ENCODE measurements at places on chromosomes 4 and X.

DNA sequence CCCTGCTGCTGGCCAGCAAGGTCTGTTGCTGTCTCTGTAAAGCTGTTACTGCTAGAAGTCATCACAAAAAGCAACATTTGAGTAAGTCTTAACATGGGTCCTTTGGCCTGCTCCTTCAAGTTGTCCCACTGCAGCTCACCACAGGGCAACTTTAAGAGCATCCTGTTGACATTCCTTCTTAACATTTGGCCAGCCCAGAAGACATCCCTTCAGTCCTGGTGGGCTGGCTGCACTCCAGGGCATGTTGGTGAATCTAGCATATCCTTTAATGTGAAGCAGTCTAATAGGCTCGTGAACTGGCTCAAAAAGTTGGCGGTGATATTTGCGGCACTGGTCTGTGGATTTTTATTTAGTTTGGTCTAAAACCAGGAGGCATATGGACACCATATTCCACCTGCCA, 92.2 kb upstream of the MAML3 start:
- no peak for DNase-seq

DNA sequence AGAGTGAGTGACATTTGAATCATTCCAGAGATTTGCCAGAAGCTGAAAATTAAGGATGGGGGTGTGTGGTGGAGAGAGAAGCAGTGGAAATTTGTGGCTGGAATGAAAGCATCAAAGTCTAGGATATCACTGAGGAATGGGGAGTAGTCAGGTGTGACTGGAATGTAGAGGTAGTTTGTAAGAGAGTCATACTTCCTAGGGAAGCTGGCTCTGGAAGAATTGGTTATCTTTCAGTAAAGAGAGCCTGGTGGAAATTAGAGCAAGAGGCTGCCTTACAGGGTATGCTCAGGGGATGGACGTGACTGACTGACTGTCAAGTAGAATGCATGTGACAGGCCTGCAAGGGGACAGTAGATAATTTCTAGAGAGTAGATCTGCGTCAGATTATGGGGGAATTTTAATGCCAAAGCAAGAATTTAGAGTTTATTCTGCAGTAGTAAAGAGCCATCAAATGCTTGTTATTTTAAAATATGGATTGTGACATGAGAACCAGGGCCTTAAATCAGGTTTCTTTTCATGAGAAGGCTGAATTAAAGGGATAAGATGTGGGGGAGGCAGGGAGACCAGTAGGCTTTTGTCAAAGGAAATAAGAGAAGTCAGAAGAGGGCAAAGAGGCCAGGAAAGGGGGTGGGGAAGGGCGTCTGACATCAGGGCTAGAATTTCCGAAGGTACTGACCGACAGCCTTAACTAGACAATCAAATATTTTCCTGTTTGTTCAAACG, 109.9 kb downstream of the AFF1 start:
- no peak for DNase-seq

DNA sequence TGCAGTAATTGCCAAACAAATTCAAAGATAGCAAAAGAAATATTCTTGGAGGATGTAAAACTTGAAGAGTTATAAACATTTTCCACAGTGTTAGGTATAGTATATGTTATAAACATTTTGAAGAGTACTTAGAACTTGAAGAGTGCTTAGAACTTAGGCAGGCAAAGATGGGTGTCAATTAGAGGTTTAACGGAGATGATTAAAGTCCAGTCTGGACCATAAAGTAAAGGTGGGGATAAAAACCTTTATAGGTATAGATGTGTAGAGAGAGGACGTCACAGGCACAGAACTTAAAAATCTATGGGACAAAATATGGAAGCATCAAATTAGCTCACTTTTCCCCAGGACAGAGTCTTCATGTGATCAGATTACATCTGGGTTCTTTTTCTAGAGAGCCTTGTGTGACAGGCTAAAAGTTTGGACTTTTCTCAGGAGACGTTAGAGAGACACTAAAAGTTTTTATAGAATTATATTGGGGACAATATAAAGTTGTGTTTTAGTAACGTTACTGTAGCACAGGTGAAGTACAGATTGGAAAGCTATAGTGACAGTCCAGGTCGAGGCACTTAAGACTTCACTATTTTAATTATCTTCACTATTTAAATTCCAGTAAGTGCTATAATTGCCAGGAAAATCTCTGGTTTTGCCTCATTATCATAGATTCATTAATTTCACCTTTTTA, 13.3 kb upstream of the MAD2L1 start:
- no peak for DNase-seq

DNA sequence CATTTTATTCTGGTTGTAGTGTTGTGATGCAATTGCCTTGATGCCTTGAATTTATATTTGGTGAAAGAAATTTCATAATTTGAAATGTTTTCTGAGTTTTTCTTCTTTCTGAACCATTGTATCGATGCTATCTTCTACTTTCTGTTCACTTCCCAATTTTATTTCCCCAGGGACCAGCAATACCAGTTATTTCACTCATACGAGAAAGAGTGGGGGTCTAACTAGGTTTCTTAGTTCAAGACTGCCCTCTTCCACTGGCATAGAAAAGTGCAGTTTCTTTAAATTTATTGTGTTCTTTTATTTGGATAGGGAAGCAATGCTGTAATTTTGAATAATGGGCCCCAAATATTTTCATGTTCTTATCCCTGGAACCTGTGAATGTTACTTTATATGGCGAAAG, 544.0 kb upstream of the ADGRL3 start:
- no peak for DNase-seq

- DNase-seq = no peak
Observed at GRCh38 chr4:77375866-77376607, 219.0 kb downstream of the CCNG2 start.

GRCh38 chrX:47637546-47638195, 7.9 kb upstream of the CFP start:
- DNase-seq = no peak

GRCh38 chrX:74133156-74133796, 170.7 kb upstream of the ZCCHC13 start:
- DNase-seq = peak; percentile 24

GRCh38 chr4:131595140-131595539, 1554.0 kb upstream of the PCDH10 start:
- DNase-seq = no peak

GRCh38 chr4:7854697-7855370, 84.8 kb downstream of the AFAP1 start:
- DNase-seq = no peak

DNA sequence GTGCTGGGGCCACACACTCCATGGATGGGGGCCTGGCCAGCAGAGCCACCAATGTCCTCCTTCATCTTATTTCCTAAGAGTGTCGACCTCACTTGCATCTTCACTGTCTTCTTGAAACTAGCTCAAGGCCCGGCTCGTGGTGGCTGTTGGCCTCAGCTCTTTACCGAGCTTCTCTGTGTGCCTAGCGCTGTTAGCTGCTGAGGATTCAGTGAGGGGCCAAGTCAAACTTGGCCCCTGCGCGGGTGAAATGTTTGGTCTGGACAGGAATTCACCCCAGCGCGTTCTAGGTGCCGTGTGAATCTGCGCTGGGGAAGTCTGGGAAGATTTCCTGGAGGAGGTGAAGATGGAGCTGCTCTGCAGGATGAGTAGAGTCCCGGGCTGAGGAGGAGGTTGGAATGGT, 8.5 kb downstream of the SORCS2 start:
- DNase-seq = no peak

DNA sequence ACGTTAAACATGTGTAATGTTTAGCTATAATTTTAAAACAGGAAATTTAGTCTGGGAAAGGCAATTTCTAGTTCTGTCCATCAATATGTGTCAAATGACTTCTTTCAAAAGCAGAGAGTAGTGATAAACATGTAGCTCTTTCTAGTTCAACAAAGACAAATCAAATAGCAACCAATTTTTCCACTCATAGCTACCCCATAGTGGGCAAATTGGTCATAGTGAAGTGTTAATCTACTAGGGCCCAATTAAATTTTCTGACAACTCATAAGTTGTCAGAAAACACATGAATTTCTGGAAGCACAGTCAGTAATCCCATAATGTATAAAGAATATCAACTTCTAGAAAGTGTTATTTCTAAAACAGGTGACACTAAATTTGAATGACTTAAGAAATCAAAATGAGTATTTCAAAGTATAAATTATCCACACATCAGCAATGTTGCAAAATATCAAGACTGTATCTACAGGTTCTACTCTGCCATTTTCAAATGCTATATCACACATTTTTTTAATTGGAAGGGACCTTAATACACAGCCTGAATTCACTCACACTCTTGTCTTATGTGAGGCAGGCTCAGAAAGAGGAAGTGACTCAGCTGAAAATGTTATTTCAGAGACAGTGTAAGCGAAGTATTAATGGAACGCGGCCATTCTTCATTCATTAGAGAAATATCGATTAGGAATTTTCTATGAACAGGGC, 7.7 kb downstream of the OCIAD2 start:
- DNase-seq = no peak

DNA sequence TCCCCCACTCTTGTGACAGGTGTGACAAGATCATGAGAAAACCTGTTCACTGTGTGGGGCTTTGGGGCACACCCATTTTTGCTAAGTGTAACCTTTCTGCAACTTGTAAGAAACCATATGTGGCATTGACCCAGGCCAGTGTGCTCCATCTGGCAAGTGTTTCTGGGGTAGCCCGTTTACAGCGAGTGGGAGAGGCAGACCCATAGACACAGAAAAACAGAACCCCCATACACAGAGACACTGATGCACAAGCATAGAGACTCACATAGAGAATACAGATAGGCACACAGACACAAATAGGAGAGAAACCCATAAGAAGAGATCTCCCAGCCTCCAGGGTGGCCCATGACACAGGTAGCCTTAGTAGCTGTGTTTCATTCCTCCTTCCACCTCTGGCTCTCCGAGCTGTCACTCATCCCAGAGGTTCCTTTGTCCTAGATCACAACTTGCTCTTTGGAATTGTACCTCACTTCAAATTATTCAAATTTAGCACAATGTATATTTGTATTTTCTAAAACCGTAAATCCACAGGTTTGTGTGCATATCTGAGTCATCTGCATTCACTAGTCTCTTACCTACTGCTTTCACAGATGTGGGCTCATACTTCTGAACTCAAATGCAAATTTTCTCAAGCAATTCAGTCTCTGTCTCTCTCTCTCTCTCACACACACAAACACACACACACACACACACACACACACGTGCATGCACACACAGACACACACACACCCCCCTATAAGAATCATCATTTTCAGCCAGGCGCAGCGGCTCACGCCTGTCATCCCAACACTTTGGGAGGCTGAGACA, 114.4 kb downstream of the SH3KBP1 start:
- DNase-seq = no peak

GRCh38 chr4:185039508-185040273, 21.4 kb downstream of the HELT start:
- DNase-seq = no peak

DNA sequence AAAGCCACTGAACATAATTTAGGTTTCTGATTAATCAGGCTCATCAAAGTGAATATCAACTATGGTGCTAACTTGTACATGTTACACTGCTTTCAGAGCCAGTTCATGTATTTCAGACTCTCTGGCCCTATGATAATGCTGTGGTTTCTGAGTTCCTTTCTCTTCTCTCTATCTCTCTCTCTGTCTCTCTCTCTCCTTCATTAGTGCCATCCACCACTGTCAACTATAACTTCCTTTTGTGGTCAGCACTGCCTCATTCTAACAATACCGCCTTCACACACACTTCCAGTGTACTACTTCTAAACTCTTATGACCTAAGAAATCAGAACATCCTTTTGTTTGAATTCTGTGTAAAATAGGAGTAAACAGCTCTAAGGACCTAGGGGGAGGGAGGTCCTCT, 907.1 kb downstream of the RPA4 start:
- DNase-seq = no peak

GRCh38 chr4:181503687-181504390, 739.4 kb upstream of the TENM3 start:
- no peak for DNase-seq

GRCh38 chr4:53322696-53323095, 43.2 kb downstream of the SCFD2 start:
- DNase-seq = no peak

DNA sequence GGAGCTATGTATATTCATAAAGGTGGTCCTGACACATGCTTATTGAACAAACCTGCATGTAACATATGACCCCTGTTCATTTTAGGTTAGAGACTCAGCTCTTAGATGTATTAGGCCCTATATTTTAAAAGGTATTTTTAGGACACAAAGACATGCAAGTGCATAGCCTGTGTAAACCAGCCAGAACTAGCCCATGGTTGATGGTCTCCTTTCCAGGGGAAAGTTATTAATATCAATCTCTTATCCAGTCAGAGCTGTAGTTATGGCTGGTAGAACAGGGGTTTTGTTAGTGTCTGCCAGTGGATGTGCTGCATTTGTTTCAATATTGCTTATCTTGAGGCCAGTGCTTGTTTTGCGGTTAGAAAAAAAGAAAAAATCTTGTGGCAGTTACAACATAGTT, 488.6 kb downstream of the KCTD8 start:
- no peak for DNase-seq

DNA sequence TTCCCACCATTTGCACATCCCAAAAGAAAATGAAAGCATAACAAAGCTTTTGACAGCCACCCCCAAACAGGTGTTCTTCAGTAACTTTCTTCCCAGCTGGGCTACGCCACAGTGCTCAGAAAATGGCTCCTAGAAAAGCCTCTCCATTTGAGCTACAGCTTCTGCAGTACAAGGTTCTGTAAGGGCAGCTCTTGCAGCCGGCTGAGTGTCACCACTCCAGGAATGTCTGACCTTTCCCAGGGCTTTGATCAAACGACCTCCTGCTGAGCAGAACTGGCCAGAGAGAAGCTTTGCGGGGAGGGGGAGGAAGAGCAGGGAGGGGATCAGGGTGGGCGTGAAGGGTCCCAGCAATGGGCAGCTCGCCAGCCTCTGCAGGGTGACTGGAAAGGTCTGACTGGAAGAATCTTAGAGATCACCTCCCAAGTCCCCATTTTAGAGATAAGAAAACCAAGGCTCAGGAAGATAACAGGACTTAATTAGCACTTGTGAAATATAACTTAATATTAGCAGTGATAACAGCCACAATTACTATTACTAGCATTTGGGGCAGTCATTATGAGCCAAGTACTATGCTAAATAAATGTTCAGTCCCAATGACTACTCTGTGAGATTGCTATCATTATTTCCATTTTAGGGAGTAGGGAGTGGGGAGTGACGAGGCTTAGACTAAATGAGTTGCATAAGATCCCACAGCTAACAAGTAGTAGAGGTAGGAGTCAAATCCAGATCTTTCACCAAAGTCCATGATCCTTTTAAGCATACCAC, 51.1 kb downstream of the LEF1 start:
- DNase-seq = no peak

DNA sequence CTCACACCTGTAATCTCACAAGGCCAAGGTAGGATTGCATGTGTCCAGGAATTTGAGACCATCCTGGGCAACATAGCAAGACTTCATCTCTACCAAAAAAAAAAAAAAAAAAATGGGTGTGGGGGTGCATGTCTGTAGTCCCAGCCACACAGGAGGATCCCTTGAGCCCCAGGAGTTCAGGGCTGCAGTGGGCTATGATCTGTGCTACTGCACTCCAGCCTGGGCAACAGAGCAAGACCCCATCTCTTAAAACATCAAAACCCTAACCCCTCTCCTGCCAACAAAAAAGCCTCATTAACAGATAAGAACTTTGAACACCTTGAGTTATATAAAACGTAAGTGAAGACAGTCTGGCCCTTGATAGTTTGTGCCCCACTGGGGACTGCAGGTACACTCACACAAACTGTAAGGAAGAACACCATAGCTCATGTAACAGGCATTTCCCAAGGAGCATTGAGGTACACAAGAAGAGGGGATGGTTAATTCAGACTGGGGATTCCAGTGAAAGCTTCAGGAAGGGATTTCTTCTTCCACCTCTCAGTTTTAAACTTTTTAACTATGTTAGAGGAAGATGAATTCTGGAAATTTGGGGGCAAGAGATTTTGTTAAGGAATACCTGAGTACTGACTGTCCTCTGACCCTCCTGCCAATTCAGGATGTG, 34.7 kb downstream of the RBPJ start:
- no peak for DNase-seq

- no peak for DNase-seq
Observed at GRCh38 chr4:78414116-78414515, 137.5 kb upstream of the ANXA3 start.

All from GM04503 (cell line).